ENCODE measurements at places on chromosomes 3 and 15. TPM values are rescaled to one million over a fixed set of nuclear protein-coding genes. Genes with fewer than 3 reads are reported as not detected.

GRCh38 chr3:113234688-113235260, 23.4 kb downstream of the BOC start:
- no peak for DNase-seq

DNA sequence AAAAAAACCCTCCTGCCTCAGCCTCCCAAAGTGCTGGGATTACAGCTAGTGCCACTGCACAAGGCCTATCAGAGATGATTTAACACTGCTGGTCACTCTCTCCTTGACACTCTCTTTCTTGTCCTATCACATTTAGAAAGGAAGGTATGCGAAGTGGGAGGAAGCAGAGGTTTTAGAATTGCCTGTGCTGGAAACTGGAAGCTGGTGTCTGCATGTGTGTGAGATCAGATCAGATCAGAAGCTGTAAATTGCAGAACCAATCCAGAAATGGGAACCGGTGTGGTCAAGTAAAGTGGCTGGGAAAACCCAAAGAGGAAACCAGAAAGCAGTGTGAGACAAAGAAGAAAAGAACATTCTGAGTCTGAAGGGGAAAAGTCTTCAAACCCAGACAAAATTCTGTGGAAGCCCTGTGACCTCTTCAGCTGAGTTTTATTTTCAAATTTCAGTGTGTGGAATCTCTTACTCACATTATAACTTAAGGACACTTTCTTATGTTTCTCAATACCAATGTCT, 2.8 kb downstream of the EFHB start:
- DNase-seq = no peak

DNA sequence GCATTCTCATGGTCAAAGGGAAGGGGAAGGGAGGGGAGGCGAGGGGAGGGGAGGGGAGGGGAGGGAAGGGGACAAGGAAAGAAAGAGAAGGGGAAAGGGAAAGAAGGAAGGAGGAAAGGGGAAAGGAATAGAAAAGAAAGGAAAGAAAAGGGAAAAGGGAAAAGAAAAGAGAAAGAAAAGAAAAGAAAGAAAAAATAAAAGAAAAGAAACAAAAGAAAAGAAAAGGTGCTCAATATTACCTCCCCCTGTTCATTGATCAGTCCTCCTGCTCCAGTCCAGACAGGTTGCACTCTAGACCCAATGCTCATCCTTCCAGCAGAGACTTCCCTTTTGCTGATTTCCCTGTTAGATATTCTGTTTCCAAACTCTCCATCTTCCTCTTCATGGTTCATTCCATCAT, 18.0 kb upstream of the OR5K3 start:
- DNase-seq = no peak

DNA sequence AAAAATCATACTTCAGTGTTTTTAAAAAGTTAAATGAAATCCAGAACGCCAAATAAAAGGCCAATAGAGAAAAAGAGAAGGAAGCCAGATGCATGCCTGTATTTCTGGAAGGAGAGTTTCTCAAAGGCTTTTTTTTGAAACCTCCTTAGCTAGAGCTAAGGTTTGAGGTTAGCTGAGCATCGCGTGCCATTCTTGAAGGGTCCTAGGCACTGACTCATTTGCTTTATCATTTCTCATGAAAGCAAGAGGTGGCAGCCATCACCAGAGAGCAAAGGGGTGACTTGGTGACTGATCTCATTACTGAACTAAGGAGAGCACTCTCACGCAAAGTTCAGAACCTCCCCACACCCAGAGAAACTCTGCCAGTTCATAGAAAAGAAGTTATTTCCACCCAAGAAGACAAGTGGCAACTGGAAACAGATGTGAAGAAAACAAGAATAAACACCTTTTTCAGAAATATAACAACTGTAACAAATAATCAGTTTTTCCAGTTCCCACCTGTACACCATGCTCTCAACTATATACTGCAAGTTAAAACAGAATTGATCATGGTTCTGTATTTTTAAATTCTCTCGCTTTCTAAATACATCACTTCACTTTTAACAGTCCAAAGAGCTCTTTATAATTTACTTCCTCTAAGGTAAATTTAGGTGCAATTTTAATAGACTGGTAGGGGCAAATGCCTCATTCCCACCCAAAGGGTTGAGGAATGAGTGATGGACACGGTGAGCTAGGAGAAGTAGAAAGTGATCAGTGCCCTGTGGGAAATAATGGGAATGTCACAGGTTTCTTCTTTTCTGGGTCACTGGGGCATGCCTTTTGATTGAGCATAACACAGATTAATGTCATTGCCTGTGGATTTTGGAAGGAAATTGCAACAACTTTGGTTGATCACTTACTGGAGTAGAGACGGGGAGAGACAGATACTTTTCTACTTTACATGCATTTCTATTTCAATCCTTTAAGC, 24.7 kb downstream of the GPR15 start:
- no peak for DNase-seq

The ALG1L2 gene
- total RNA-seq = 0.90 TPM

The SYNPR gene
- not detected for total RNA-seq

The GALNT15 gene
- 62.2 TPM for total RNA-seq

The MCF2L2 gene
- 1.3 TPM for total RNA-seq

Measured in posterior vena cava (tissue), 2 donors.